Stimulated activated CD8-positive, alpha-beta memory T cell treated with anti-CD3 and anti-CD28 coated beads, Interleukin-7, amount 100 ng/mL, for 4 hours (primary cell): ENCODE measurements at places on chromosomes 7 and 10.

- DNase-seq, result peak; percentile 1
Observed at GRCh38 chr7:111752022-111752582, 189.8 kb upstream of the IMMP2L start.

DNA sequence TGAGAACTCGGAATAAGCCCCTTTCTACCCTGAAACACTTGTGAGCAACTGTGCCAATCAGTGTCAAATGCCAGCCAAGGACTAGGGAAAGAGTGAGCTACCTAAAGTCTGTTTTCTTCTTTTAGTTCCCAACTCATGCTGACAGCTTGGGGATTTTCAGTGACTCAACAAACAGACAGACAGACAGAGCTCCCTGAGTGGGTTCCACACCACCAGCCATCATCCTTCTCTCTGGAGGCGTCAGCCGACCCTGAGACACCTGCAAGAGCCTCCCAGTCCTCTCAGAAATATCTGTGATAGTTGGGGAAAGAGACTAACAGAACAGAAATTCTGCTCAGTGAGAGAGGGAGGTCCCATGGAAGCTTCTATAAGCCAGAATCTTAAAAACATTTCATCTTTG is 49.5 kb downstream of the GATA3 start:
- DNase-seq, result no peak

DNA sequence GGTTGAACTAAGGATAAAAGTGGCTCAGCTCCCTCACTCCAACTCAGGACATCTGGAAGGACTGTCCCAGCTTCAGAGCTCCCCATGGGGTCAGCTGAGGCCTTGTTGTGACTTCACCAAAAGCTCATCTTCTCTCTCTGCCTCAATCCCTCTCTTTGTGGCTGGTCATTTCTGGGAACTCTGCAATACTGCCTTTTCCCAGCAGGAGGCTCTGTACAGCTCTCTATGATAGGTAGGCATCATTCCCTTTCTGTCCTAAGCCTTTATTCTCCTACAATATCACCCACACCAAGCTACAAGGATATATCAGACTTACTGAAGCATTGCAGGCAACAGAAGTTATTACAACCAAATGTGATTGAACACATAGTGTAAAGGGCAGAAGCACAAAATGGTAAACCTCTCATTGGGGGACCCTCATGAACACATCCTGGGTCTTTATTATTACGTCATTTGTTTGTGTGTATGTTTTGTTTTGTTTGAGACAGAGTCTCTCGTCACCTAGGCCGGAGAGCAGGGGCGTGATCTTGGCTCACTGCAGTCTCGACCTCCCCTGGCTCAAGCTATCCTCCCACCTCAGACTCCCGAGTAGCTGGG is 36.7 kb upstream of the PRPS1L1 start:
- no peak for DNase-seq

- no peak for DNase-seq
Observed at GRCh38 chr7:117281562-117281961, 41.3 kb downstream of the WNT2 start.

GRCh38 chr10:89118091-89118490 is 89.0 kb downstream of the CH25H start:
- no peak for DNase-seq
